Caudate nucleus (tissue), 63 donors: ENCODE measurements at places on chromosomes 1 and 21.
A peak's percentile ranks its signal among the peaks of the same experiment; 100 is the strongest.

DNA sequence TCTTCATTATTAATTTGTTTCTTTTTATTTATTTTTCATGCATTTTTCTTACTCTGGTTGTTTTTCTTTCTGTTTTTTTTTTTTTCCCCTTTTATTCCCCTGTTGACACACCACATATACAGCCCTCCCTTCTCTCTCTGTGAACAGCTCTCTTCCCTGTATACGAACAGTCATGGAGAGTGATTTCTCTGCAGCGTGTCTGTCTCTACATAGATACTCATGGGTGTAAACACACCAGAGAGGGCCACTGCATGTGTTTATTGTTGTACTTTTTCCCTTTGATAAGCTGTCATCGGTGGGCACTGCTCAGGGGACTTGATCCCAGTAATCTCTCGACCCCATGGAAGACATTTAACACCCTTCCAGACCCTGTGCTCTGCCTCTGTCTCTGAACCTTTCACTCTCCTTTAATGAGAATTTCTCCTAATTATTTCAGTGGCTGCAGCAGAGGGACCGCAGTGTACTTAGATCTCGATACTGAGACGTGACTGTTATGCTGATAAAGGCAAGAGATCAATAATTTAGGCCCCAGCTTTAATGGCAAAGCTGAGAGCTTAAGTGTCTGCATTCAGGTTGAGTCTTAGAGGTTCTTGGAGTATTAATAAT is 113.1 kb downstream of the PBX1 start:
- no peak for DNase-seq

- no peak for DNase-seq
These were observed 64.2 kb upstream of the DPH5 start for GRCh38 chr1:101089613-101090338.

DNA sequence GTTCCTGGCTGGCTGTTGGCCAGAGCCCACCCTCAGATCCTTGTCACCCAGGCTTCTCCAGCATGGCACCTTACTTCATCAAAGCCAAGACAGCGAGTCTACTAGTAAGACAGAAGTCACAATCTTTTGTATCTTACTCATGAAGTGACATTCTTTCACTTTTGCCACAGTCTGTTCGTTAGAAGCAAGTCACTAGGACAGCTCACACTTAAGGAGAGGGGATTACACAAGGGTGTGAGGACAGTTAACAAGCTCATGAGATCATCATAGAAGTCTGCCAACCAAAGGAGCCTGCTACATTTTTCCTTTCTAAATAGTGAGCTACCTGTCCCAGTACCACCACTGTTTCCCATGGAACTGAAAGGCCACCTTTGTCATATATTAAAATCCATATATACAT is 61.5 kb downstream of the PACC1 start:
- DNase-seq: no peak

DNA sequence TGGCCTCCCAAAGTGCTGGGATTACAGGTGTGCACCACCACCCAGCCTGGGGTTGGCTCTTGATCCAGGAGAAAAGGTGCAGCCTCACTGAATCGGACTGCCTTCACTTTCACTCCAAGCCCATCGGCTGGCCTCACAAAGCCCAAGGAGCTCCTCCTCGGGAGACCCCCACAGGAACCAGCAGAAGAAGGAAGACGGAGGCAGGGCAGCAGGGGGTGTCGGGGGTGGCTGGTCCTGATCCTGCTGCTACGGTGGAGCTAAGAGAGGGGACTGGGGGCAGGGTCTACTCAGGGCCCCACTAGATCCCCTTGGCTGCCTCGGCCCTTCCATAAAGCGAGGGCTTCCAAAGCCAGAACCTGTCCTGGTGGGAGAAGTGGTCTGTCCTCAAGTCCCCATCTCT is 93.9 kb downstream of the STUM start:
- DNase-seq: no peak

GRCh38 chr1:60169206-60169605 is 95.6 kb upstream of the C1orf87 start:
- no peak for DNase-seq

GRCh38 chr1:24795236-24795635 is 50.0 kb downstream of the CLIC4 start:
- no peak for DNase-seq

GRCh38 chr1:199918196-199918769 is 109.2 kb upstream of the NR5A2 start:
- no peak for DNase-seq

- DNase-seq: no peak
These were observed 37.3 kb downstream of the ADARB1 start for GRCh38 chr21:45111703-45112102.

DNA sequence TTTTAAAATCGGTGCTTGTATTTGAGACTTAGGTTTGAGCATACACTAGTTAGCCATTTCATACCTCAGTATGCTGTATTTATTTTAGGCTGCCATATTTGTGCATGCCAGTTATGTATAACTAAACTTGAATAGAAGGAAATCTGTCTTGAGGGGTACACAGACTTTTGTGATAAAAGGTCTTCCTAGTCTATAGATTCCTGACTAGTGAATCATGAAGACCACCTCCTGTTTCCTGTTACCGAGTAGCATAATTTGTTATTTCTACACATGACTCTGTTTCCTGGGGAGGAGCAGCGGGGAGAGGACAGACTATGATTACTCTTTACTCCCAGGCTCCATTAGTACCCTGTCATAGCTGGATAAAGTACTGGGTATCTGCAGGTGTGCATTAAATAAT is 316.8 kb upstream of the SNX7 start:
- DNase-seq: no peak

GRCh38 chr1:230759369-230760065 is 12.3 kb downstream of the CAPN9 start:
- DNase-seq: no peak

- DNase-seq: no peak
These were observed 79.0 kb downstream of the ZNF281 start for GRCh38 chr1:200330741-200331428.

DNA sequence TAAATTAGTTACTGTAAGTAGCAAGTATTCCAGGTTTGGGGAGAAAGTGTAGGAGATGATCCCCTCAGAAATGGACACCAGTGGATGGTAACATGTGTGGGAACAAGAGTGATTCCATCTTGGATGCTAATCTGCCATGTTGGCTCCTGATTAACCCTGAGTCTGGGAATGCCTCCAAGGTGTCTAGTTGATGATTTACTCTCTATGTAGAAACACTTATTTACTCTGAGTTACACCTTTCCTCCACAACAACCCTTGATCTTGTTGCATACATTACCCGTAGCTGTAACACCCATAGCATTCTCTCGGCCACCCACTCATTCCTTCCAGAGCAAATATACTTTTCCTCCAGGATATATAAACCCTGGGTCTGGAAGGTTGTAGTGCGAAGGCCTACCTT is 315.9 kb upstream of the GREM2 start:
- DNase-seq: no peak

- DNase-seq: no peak
These were observed 226.6 kb upstream of the ZRANB2 start for GRCh38 chr1:71307451-71307850.

DNA sequence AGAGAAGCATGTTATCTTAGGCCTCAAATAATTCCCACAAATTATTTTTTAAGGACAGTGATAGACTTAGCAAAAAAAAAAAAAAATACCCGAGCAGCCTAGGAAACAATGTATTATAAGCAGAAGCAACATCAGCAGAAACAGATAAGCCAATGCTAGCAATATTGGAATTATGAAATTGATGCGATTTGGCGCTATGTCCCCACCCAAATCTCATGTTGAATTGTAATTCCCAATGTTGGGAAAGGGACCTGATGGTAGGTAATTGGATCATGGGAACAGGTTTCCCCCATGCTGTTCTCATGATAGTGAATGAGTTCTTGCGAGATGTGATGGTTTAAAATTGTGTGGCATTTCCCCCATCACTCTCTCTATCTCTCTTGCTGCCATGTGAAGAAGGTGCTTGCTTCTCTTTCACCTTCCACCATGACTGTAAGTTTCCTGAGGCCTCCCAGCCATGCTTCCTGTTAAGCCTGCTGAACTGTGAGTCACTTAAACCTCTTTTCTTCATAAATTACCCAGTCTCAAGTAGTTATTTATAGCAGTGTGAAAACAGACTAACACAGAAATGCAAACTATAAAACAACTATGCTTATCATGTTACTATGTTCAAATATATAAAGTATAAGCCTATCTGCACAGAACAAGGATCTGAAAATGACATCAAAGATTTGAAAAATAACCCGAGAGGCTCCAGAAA is 75.6 kb upstream of the HIVEP3 start:
- no peak for DNase-seq

DNA sequence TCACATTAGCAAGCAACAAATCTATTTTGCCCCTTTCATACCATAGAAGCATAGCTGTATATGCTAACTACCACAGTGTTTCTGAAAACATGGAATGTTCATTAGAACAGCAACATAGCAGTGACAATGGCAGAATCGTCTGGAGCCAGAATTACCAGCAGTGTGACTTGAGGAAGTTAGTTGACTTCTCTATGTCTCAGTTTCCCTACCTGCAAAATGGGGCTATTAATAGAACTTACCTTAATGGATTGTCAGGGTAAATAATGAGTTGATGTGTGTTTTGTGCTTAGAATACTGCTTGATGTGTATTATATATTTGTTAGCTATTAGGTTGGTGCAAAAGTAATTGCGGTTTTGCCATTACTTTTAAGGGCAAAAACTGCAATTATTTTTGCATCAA is 14.8 kb upstream of the GJA9 start:
- no peak for DNase-seq

- no peak for DNase-seq
These were observed 58.0 kb upstream of the ABCA4 start for GRCh38 chr1:94178901-94179300.

DNA sequence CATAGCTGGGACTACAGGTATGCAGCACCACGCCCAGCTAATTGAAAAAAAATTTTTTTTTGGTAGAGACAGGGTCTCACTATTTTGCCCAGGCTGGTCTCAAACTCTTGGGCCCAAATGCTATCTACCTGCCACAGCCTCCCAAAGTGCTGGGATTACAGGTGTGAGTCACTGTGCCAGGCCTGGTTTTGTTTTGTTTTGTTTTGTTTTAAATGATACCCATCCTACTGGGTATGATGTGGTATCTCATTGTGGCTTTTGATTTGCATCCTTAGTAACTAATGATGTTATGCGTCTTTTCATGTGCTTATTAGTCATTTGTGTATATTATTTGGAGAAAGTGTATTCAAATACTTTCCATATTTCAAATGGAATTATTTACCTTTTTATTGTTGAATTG is 142.3 kb downstream of the VPS13D start:
- DNase-seq: no peak

DNA sequence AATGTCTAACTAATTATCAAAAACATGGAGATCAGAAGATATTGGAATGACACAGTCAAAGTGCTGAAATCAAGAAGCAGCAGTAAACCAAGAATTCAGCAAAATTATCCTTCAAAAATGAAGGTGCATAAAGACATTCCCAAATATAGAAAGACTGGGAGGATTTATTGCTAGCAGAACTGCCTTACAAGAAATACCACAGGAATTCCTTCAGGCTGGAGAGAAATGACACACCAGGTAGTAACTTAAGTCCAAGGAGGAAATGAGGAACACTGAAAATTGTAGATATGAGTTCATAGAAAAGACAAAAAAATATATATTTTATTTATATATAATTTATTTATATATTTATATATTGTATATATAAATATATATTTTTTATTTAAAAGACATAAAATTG is 217.2 kb downstream of the RPS6KC1 start:
- DNase-seq: no peak

GRCh38 chr1:153818876-153819275 is 43.7 kb downstream of the SLC27A3 start:
- DNase-seq: no peak

GRCh38 chr1:117651616-117652015 is 45.8 kb downstream of the TENT5C start:
- DNase-seq: no peak

GRCh38 chr1:89361681-89362080 is 2.2 kb upstream of the GBP6 start:
- DNase-seq: no peak

DNA sequence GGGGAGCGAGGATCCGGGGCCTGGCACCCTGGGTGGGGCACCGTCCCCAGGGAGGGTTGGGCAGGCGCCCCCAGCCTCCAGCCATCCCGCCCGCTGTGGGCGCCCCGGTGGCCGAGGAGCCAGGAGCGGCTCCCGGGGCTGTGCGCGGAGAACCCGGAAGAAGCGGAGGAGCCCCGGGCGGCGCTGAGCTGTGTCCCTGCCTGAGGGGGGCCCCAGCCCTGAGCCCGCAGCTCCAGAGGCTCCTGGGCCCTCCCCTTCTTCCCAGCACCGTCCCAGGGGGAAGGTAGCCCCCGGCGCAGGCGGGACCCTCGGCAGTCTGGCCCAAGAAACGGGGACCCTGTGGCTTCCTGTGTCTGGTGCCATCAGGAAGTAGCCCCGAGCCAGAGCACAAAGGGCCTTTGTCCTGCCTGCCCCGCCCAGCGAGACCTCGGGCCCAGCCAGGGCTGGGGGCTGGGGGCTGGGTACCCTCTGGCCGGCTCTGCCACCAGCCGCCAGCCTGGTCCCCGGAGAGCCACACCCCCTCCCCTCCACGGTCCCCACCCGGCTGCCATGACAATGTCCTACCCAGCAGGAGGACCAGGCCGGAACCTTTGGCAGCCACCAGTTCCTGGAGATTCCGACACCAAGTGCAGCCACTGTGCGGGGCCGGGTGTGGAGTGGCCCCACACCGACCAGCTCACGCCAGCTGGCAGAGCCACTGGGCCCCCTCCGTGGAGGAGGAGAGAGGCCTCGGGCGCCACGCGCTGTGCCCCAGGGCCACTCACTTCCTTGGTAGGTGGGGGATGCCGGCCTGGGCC is 15.6 kb upstream of the TTLL10 start:
- peak; percentile 46 for DNase-seq

DNA sequence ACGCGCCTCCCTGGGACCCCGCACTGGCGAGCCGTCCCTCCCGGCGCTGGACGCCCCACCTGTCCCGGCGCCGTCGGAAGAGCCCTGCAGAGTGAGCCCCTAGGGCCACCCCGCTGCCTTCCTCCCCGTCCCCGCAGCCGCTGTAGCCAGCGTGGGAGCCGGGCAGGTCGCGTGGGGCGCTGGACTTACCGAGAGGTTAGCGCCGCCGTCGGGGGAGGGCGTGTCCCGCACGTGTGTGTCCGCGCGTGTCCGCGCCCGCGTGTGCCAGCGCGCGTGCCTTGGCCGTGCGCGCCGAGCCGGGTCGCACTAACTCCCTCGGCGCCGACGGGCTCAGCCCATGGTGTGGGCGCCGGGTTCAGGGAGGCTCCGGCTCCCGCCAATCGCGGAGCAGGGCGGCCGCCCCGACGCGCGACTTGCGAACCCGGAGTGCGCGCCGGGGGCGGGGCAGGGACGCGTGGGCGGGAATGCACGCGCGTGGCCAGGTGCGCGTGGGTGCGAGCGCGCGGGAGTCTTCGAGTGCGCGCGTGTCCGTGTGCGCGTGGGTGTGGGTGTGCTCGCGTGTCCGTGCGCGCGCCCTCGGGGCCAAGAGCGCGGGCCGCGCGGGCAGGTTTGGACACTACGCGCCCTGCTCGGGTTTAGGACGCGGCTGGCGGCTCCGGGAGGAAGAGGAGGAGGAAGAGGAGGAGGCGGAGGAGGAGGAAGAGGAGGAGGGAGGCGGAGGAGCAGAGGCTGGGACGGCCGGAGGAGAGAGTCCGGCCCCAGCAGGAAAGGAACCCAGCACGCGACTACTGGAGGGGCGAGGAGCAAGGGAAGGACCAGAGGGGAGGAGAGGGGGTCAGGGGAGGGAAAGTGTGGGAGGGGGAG is 145.2 kb upstream of the ETS2 start:
- no peak for DNase-seq
